ENCODE measurements at places on chromosomes 2 and 18.
A peak's percentile ranks its signal among the peaks of the same experiment; 100 is the strongest.

DNA sequence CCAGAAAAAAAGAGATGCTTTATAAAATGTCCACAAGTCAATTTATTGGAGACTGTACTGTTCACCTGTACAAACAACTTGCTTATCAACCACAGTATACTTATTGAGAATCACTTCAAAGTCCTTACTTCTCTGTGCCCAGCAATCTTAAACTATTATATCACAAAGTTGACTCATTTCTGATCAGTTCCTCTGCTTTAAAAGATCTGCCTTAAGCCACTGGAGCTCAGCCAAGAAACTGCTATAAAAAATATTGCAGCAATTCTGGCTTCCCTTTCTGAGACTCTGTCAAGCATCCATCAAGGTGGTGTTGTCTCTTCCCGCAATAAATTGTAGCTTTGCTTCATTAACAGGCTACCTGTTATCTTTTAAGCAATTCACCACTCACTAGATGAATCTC, 375.2 kb upstream of the SPHKAP start:
- no peak for DNase-seq

GRCh38 chr2:125857971-125858794, 797.8 kb upstream of the GYPC start:
- DNase-seq, result no peak

DNA sequence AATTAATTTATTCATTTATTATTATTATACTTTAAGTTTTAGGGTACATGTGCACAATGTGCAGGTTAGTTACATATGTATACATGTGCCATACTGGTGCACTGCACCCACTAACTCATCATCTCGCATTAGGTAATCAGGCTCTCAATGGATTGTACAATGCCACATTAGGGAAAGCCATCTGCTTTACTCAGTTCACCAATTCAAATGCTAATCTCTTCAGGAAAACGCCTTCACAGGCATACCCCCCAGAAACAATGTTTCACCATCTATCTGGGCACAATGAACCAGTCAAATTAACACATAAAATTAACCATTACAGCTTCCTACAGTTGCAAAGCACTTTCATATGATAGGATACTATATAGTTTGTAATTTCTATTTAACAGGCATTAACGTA, 84.8 kb upstream of the DNAJC10 start:
- no peak for DNase-seq

- no peak for DNase-seq
Measured at GRCh38 chr2:23516520-23517256, 131.7 kb downstream of the KLHL29 start.

- no peak for DNase-seq
Measured at GRCh38 chr18:57301573-57302559, 50.5 kb upstream of the ST8SIA3 start.

DNA sequence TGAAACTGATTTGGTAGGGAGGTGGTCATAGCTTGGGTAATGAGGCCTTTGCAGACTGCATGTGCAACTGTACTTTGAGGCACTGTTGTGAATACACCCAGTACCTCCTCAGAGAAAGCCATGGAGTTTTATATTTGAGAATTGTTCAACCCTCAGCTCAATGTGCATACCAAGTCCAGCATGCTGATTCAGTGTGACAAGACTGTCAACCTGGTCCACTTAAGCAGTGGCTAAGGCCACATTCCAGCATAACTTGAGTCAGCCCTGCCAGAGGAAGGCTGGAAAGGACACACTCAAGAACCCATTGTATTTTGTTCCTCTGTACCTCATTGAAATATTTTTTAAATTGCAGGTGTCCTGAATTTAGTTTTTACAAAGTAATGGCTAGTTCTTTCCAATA, 121.8 kb upstream of the HNMT start:
- DNase-seq, result no peak

DNA sequence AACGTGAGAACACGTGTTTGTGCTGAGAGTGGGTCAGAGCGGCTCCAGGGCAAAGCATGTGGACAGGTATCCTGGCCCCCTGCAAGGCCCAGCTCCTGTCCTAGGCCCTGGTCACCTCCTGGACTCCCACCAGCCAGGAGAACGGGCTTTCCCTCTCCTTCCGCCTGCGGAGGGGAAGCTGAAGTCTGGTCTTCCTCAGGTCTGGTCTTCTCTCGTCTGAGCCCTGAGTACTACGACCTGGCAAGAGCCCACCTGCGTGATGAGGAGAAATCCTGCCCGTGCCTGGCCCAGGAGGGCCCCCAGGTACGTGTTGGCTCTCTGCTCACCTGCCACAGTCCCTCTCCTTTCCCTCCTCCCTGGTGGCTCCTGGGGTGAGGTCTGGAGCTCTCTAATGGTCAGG, 963 bp downstream of the GNLY start:
- no peak for DNase-seq

GRCh38 chr2:77458216-77458615, 64.0 kb downstream of the LRRTM4 start:
- no peak for DNase-seq

DNA sequence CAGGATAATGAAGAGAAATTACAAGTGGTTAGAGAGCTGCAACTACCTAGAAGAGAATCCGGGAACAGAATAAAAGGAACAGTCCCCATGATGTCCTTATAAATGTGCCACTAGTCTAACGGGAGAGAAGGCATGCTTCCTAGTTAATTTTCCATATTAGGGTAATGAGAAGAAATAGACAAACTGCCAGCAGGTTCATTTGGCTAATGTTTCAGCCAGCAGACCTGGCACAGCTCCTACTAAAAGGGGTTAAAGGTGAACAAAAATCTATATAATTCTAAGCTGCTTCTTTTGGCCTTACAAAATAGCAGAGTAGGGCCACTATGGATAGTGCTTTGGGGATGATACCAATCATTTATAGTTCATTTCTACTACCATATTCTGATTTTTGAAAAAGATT, 845.3 kb upstream of the GCFC2 start:
- no peak for DNase-seq

DNA sequence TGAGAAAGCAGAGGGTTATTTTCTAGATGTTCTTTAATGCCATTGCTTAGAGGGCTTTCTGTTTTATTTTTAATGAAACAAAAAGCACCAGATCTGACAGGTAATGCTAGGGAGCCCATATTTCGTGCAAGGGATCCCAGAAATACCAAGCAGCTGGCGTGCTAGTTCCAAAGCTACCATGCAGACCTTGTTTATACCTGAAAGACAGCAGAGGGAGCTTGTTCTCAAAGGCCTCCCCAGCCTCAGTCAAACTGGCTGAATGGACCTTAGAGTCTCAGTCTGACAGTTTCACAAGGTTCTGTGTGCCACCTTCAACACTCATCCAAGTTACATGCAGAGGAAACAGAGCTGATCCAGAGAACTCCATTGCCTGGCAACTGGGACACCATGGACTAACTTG, 48.6 kb downstream of the GALNT14 start:
- DNase-seq, result no peak

GRCh38 chr2:218985325-218986091, 524 bp upstream of the FEV start:
- no peak for DNase-seq

GRCh38 chr2:4715065-4715464, 977.1 kb upstream of the SOX11 start:
- no peak for DNase-seq

- DNase-seq, result no peak
Measured at GRCh38 chr2:62974999-62975398, 75.6 kb upstream of the OTX1 start.

GRCh38 chr2:45771261-45771660, 119.8 kb downstream of the PRKCE start:
- DNase-seq, result no peak

GRCh38 chr2:120348737-120349439, 3.0 kb downstream of the INHBB start:
- no peak for DNase-seq

GRCh38 chr2:88753833-88754584, 62.5 kb downstream of the RPIA start:
- DNase-seq, result no peak

DNA sequence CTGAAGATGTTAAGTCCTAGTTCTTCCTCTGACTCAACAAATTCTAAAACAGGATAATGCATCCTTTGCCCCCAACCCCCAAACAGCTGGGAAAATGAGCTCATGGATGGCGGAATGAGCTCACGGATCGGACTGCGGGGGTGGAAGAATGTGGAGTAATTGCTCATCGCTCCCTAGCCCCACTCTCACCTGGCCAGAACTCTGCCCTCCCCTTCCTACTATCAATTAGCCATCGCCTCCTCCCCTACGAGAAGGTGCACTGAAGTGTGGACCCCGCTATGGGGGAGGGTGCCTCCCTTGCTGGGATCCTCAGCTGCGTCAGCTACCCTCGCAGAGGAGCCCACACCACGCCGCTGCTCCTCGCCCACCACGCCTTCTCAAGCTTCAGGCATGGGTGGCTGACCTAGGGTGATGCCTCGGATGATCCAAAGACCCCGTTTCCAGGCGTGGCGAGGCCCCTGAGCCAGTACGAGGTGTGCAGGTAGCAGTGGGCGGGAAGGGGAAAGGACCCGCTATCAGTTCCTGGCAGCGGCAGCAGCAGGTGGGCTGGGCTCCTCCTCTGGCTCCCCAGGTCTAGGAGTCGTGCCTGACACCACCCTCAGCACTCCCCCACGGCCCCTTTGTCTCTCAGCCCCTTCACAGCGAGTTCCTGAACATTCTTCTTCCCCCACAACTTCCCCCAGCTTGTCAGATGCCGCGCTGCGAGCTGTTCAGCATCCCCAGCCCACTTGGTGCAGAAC, 82.1 kb upstream of the POMC start:
- peak; percentile 7 for DNase-seq

DNA sequence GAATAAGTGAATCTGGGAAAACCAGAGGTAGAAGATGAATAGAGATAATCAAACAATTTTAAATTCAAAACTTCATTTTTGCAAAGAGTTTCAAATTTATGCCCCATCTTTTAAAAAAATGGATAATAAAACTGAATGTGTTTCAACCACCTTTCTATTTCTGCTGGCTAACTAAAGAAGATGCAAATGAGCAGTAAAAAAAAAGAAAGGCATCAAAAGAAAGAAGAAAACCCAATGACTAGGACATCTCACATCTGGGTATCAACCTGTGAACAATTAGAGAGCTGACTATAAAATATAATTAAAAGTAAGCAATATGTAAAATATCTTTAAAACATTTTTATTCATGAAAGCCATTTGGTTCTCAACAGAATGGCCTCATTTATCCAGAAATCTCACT, 2.5 kb downstream of the PGAP1 start:
- DNase-seq, result no peak

DNA sequence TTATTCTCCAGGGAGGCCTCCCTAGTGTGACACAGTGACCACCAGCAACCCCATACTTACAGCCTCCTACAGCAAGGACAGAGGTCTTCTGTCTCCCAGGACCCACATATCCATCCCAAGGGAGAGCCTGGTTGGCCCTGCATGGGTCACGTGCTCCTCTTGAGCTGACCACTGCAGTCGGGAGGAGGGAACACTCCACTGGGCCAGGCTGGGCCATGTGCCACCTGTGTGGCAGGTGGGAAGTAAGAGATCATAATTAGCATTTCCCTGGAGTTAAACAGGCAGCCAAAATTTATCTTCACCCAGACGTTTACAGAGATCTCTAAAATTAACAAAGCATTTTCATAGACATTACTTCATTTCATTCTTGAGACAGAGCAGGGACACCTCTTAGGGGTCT, 33.4 kb upstream of the MLPH start:
- DNase-seq, result no peak

GRCh38 chr2:76793647-76794334, 728.4 kb downstream of the LRRTM4 start:
- DNase-seq, result no peak

DNA sequence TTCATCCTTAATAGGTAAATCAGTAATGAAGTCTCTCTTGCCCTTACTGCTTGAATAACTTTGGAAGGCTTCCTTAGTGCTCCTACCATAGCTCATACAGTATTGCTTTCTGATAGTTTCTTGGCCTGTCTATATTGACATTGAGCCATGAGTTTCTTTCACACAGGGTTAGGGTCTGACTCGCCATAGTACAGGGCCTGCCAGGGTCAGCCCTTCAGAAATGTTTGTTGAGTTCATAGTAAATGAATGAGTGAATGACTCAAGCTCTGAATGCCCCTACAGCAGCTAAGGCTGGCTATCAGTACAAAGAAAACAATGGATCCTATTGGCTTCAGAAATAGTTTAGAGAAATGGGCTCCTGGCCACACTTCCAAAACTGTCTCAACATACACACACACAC, 65.0 kb upstream of the LRATD1 start:
- no peak for DNase-seq

DNA sequence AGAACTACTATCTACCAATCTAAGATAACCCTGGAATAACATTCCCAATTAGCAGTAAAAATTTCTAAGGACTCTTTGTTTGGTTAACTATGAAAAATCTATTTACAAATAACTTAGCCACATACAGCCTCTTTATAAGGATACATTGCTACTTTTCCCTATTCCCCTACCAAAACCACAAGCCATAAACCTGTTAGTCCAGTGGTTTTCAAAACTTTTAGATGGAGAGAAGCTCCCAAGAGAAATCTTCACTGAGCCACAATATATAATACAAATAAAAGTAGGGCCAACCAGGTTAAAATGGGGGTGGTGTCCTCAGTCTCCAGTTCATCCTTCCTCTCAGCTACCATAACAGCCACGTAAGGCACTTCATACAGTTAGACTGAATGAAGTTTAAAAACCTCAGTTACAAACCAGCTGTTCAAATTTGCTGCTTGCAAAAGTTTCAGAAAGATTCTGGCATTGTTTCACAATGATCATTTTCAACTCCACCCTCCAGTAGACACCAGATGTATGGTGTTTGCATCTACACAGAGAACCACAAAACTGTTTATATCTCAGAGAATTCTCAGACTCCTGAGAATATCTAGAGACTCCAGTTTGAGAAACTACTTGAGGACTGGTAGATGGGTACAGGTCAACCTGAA, 26.0 kb downstream of the SOS1 start:
- no peak for DNase-seq

- DNase-seq, result no peak
Measured at GRCh38 chr18:33673689-33674088, 95.7 kb downstream of the ASXL3 start.

DNA sequence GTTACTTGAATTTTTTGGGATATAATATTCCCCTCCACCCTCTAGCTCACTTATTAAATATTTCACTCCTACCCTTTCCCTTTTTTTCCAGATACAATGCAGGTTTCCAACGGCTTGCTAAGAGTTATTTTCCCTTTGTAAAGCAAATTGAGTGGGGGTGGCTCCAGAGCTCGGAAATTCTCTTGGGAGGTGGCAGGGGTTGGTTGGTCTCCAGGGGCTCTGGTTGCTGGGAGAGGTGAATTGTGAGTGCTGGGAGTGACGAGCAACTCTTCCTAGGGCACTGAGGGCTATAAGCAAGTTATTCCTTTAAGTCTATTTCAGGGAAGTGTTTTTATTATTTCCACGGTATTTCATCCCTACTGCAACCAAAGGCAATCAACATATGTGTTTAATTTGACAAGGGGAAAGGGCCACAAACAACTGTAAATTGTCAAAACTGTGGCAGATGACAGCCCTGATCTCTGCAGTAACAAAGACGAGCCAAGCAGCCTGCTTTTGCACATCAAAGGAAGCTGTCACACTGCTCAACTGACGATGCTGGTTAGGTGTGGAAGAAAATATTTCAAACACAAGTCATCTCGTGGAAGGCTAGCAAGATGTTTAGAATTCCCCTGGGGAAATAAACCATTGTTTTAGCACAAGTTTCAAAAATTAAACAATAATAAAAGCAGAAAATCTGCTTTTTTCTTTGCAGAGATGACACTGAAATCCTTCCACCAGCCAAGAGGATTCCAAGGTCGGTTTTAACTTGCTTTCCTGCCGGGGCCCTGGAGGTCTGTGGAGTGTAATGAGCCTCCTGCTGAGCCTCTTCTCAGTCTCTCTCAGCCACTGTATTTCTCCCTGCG, 34.8 kb upstream of the ASXL2 start:
- DNase-seq, result no peak

GRCh38 chr2:86436328-86436727, 4.8 kb upstream of the KDM3A start:
- DNase-seq, result no peak

GRCh38 chr2:61978522-61978921, 73.0 kb downstream of the COMMD1 start:
- no peak for DNase-seq
